ENCODE measurements at places on chromosomes 4 and X.

GRCh38 chrX:78712336-78712735, 35.2 kb upstream of the LPAR4 start:
- DNase-seq, result no peak

DNA sequence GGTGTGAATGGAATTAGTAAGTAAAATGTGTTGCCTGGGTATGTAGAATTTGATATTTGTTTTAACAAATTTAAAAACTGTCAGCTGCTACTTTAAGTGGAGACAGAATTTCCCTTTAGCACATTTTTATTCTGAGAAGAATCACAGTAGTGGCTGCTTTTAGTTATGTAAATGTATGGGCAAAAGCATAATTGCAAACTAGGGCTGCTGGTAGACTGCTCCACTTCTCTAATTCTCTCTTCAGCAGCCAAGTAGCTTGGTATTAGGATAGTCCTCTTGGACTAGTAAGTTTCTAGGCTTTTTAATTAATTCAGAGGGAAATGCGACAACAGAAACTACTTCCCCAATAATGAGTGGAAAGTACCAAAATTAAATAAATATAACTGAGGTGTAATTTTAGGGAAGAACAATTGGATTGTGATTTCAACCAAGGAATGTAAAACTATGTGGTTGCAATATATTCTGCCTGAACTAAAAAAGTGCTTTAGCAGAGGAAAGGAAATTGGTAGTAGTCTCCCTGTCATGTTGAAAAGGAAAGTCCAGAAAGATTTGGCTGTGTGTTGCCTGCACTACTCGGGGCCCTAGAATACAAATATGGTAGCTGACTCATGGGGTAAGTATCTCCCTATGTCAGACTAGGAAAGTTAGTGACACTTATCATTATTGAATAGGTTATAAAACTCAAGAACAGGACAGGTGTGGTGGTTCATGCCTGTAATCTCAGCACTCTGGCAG, 9.2 kb upstream of the EIF4E start:
- no peak for DNase-seq

DNA sequence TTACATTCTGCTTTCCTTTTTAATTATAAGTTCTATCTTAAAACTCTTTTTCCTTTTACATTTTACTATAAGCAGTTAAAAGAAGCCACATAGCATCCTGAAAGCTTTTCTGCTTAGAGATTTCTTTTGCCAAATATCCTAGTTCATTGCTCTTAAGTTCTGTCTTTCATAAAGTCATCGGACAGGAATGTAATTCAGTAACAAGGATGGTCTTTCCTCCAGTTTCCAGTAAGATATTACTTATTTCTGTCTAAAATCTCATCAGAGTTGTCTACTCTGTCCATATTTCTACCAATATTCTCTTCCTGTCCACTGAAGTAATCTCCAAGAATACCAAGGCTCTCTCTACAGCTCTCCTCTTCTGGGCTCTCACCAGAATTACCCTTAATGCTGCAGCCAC, 37.5 kb upstream of the ADH1C start:
- no peak for DNase-seq

- no peak for DNase-seq
Observed at GRCh38 chr4:38082424-38083385, 122.5 kb downstream of the PTTG2 start.

- DNase-seq, result no peak
Observed at GRCh38 chrX:136166221-136166855, 19.0 kb downstream of the FHL1 start.
